Upper lobe of right lung (tissue), 1 donor: ENCODE measurements at places on chromosomes 7 and 10. TPM values are rescaled to one million over a fixed set of nuclear protein-coding genes. Genes with fewer than 3 reads are reported as not detected.

Gene AZGP1
- 87.7 TPM for total RNA-seq

Gene ARF5
- total RNA-seq: 92.9 TPM

Gene CLCN1
- total RNA-seq: not detected

Gene SVIL
- total RNA-seq: 106 TPM

Gene TIMM23
- total RNA-seq: 35.8 TPM

Gene PNLIPRP2
- not detected for total RNA-seq

Gene CPXM2
- total RNA-seq: 9.7 TPM

Gene TEX47
- total RNA-seq: not detected
